ENCODE measurements at places on chromosomes 12 and 14.

GRCh38 chr12:64824500-64825142 is at the start of gene TBC1D30:
Gene TBC1D30, plus strand, starts transcription at chr12:64824647. Its CDS starts 233 bp downstream, at chr12:64824880.
- DNase-seq = no peak

DNA sequence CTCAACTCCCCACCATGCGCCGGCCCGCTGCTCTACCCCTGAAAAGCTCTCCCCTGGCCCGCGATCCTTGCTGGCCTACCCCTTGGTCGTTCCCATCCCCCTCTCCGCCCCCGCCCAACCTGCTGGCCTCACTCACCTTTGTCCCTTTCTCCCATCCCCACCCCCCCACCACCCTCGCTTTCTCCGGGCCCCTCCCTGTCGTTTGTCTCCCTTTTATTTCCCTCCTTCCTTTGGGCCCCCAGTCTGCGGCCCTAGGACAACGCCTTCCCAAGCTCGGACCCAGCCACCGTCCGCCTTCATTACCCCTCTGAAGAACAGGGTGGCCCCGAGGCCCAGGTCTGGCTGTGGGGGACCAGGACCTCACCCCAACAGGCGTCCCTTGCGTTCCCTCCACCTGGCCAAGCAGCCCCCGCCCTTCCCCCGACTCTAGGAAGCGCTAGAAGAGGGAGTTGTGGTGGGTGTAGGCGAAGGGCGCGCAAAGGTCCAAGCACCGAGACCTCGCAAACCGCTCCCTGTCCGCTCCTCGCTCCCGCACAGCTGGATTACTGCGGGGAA is 6.9 kb upstream of the SLC7A7 start:
- no peak for DNase-seq

GRCh38 chr12:57001448-57001906 is 4.9 kb downstream of the ZBTB39 start:
- peak; percentile 63 for DNase-seq

DNA sequence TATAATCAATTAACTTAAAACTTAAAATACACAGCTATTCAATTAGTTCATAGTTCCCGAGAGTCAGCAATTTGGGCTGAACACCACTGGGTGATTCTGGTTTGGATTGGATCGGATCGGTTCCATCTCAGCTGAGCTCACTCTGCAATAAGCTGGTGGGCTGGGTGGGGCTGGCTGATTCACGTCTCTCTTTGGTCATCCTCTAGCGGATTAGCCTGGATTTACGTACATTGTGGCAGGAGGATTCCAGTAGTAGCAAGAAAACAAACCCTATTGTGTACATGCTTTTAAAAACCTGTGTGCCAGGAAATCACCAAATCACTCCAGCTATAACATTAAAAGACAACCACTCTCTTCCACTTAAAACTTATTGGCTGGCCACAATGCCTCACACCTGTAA is 3.2 kb upstream of the CLEC4C start:
- no peak for DNase-seq

DNA sequence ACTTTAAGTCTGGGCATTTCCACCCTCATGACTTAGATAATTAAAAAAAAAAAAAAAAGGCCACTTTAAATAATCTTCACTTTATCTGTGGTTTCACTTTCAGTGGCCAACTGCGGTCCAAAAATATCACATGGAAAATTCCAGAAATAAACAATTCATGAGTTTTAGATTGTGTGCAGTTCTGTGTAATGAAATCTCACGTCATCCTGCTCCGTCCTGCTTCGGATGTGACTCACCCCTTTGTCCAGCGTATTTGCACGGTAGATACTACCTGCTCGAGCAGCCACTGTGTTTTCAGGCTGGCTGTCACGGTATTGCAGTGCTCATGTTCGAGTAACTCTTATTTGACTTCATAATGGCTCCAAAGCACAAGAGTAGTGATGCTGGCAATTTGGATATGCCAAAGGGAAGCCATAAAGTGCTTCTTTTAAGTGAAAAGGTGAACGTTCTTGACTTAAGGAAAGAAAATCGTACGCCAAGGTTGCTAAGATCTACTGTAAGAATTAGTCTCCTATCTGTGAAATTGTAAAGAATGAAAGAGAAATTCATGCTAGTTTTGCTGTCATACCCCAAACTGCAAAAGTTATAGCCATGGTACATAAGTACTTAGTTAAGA is 2.4 kb downstream of the E2F7 start:
- no peak for DNase-seq

DNA sequence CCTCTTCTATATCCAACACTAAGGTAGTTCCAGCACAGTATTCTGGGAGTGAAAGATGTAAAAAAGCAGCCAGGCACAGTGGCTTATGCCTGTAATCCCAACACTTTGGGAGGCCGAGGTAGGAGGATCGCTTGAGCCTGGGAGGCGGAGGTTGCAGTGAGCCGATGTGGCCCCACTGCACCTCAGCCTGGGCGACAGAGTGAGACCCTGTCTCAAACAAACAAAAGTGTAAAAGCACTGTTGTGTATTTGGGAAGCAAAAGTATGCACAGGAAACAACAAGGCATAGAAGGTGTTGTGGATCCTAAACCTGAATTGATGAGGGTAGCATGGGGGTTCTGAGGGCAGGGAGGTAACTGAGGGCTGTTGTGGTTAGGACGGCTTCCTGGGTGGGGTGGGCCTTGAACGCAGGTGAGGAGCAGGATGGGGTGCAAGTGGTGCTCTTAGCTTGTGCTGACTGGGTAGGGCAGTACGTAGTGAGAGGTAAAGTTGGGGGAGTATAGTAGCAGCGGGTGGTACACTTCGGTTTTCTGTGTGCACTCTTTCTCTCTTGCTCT is 64.2 kb downstream of the RASSF3 start:
- DNase-seq = peak; percentile 85

GRCh38 chr12:106051853-106052531 is 86.8 kb downstream of the NUAK1 start:
- no peak for DNase-seq

DNA sequence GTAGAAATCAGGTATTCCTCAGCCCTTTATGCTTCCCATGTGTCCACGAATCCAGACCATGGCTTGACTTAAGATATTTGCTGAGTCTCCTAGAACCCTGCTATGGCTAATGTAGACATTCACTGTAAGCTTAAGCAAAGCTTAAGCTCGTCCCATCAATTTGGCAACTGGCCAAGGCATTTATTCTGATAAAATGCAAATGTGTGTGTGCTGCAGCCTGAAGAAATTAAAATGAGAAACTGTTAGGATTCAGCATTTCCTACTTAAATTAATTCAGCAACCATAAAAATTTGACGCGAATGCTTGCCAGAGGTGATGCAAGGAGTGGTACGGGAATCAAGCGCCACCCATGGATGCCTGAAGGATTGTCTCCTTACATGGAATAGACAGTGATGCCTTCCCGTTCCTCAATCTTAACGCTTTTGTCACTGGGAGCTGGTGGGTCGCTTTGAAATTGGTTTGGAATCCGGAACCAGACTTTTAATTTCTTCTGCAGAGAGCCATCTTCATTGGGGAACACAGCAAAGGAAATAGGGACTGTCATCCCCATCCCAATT is 13.2 kb downstream of the HEBP1 start:
- DNase-seq = no peak

GRCh38 chr14:95651821-95652583 is 34.2 kb upstream of the TCL1B start:
- DNase-seq = no peak

DNA sequence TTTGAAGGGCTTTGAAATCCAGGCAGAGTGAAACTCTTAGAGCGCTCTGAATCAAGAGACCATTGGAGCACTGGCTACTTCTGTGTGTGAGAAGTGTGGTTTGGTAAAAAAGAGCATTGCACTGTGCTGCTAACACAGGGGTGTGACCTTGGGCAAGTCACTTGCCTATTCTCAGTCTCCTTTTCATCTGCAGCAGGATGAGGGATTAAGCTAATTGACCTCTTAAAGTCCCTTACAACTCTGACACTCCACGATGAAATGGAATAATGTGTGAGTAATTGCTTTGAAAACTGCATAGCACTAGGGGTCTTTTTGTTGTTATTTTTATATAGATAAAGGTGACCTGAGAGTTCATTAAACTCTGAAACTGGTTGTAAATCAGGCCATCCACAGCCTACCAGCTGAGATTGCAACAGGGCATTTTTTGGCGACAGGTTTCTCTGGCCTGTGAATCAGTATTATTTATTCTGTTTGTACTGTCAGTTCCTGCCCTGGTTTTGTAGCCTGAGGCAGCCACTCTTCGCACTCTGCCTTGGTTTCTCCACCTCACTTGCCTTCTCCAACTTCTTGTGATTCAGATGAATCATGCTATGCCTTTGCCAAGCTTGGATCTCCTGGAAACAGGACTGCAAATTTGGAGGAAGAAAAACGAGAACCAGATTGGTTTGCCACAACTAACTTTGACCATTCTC is 159.9 kb upstream of the PARP11 start:
- no peak for DNase-seq

DNA sequence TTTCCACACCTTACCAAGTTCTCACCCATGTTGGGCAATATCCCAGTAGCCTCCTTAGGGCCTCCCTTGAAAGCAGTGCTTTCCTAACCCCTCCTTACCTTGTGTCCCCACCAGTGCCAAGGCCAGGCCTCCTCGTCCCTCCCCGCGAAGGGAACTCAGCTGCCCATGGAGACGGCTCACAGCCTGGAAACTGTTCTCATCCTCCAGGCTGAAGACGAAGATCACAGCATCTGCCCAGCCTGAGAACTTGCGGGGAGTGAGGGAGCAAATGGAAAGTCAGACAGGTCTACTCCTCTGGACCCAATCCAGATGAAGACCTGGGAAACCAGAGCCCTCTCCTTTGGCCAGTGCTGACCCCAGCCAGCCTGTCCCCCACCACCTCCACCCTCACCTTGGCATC is 4.6 kb downstream of the AGAP2 start:
- no peak for DNase-seq

DNA sequence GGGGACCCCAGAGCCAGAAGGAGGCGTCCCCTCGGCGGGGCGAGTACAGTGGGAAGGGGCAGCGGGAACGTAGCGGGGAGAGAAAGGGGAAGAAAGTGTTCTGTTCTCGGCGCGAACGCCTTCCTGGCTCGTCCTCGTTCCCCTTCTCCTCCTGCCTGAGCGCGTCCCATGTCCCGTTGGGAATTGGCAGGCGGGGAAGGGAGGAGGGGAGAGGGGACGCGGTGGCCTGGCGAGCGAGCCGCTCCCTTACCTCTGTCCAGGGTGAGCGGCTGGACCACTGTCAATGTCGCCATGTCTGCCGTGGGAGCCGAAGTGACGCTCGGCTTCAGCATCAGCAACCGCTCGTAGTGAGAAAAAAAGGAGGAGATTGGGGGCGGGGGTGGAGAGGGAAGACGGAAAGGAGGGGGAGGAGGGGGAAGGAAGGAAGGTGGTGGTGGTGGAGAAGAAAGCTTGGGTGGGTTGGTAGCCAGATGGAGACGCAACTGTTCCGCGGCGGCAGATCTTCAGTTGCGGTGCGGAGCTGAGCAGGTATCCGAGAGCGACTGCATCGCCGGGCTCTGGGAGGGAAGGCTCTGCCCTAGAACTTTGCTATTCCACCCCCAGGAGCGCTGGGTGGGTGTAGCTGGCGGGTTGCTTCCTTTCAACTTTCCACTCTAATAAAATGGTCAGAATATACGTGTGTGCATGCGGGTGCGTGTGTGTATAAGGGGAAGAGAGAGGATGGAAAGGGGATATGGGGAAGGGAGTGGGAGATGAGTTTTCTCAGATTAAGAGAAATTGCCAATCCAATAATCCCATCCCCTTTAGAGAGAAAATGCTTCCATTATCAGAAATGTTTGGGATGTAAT is at the start of gene LIN7A:
Gene LIN7A, minus strand, starts transcription at position 544 of the 848 bp plus-strand sequence. Its CDS starts 212 bp downstream, at position 332.
- DNase-seq = no peak

- DNase-seq = peak; percentile 21
Measured at GRCh38 chr12:124391340-124392261, 96.7 kb downstream of the RFLNA start.

DNA sequence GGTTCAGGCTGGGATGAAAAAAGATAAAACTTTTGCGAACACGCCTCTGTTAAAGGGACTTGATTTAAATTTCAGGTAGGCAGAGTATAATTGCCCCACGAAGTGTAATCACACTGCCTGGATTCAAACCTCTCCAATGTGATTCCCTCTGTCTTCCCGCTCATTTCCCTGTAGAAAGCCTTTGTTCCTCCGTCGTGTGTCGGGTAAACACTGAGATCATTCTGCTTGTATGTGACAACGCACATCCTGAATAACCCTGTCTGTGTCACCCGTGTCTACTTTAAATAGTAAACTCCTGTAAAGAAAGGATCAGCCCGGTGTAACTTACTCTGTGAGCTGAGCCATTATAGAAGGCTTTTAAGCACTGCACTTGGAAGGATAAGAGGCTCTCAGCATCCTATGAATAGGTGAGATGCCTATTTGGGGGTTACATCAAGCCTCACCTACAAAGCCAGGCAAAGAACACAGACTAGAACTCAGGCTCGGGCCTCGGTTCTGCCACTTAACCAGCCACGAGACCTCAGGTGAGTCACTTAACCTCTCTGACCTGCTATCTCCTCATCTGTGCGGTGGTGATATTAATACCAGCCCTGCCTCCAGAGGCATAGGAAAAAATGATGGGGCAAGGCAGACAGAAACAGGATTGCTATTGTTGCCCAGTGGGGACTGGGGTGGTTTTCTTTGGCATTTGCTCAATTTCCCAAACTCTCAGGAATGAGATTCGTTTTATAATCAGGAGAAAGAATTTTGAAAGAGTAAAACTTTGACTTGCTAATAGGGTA is 74.2 kb downstream of the RBM19 start:
- no peak for DNase-seq

GRCh38 chr12:85516667-85517325 is 236.8 kb downstream of the ALX1 start:
- DNase-seq = no peak

- no peak for DNase-seq
Measured at GRCh38 chr12:120490833-120491512, 4.9 kb upstream of the DYNLL1 start.

DNA sequence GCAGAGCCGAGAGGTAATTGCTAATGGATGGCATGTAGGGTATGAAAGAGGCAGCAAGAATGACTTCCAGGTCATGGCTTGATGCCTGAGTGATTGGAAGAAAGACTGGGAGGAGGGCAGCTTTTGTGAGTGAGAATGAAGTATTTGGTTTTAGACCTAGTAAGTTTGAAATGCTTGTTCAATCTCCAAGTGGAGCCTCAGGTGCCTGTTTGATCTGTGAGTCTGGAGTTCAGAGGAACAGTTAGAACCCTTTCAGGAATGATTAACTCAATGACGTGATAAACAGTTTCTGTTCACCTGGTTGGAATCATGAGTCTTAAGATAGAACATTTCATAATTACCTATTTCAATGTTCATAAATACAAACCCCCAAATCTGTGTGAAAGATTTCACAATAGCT is 10.4 kb downstream of the KCNJ8 start:
- no peak for DNase-seq

GRCh38 chr12:13210236-13211190 is 14.0 kb downstream of the EMP1 start:
- DNase-seq = no peak

GRCh38 chr12:121955258-121956237 is 37.2 kb downstream of the CFAP251 start:
- no peak for DNase-seq

DNA sequence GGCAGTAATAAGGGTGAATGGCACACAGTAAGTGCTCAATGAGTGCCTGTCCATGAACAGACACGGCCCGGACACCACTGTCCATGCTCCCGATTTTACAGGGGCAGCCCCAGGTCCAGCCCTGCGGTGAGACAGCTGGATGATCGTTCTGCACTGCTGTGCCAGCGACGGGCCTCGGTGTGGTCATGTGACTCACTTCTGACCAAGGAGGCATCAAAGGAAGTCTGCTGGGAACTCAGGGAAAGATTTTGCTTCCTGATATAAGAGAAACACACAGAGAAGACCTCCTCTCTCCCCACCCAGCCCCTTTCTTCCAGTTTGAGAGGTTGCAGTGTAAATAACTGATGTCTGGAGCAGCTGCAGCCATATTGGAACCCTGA is 126.6 kb downstream of the SCARB1 start:
- no peak for DNase-seq
